Bronchial epithelial cell (primary cell): ENCODE measurements at places on chromosomes 3 and 15. TPM values are rescaled to one million over a fixed set of nuclear protein-coding genes. Genes with fewer than 3 reads are reported as not detected.

The CHRD gene
- total RNA-seq = not detected in 2 replicates

The AMT gene
- total RNA-seq = 0.79 and 2.2 TPM in 2 replicates

The BNC1 gene
- total RNA-seq = 37.6 and 74.2 TPM in 2 replicates

The DOCK3 gene
- total RNA-seq = under 0.01 and 0.26 TPM in 2 replicates

The PTX3 gene
- total RNA-seq = 0.90 and 4.2 TPM in 2 replicates

The CILP gene
- under 0.01 TPM in 2 replicates for total RNA-seq

The MYLK gene
- total RNA-seq = 2.6 and 3.2 TPM in 2 replicates

The SLC38A3 gene
- not detected in 2 replicates for total RNA-seq

The GRM7 gene
- not detected in 2 replicates for total RNA-seq

The CD276 gene
- 14.5 and 21.9 TPM in 2 replicates for total RNA-seq

The NXPE3 gene
- 3.9 and 6.7 TPM in 2 replicates for total RNA-seq

The GABRB3 gene
- 1.1 and 1.4 TPM in 2 replicates for total RNA-seq

The SCG5 gene
- 3.7 and 11.8 TPM in 2 replicates for total RNA-seq

The GOLGA6C gene
- under 0.01 TPM in 1 of 2 replicates, not detected in the other for total RNA-seq

The EXD1 gene
- under 0.01 and 0.13 TPM in 2 replicates for total RNA-seq

The CCDC54 gene
- total RNA-seq = not detected in 2 replicates

The KBTBD13 gene
- not detected in 2 replicates for total RNA-seq

The EAF2 gene
- total RNA-seq = 5.6 and 7.9 TPM in 2 replicates

The CCR8 gene
- not detected in 2 replicates for total RNA-seq

The CLEC3B gene
- 0.13 TPM in 1 of 2 replicates, not detected in the other for total RNA-seq

The PLA2G4F gene
- total RNA-seq = 1.6 and 10.2 TPM in 2 replicates

The ALG1L2 gene
- total RNA-seq = not detected in 2 replicates

The ZMYND10 gene
- total RNA-seq = 0.13 and 0.53 TPM in 2 replicates
